ENCODE measurements at places on chromosomes 4 and X.

DNA sequence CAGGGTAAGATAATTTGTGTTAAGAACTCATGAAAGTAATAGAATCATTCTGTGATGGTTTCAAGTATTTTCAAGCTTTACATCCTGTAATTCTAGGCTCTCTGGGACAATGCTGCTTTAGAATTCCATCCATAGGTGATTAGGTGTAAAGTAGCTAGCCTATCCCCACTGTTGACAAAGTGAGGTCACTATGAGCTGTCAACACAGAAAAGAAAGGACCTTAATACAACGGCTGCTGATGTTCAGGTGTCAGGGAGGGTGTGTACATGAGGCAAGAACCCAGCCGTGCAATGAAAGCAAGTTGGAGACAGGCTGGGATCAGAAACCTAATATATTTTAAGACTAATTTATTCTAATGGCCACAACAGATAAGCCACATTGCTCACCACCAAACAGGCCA, 36.8 kb upstream of the SH3RF1 start:
- DNase-seq: no peak

- no peak for DNase-seq
Observed at GRCh38 chr4:7425124-7425523, 9.6 kb downstream of the PSAPL1 start.

GRCh38 chrX:40146262-40147125, 48.7 kb upstream of the BCOR start:
- DNase-seq: no peak

- DNase-seq: no peak
Observed at GRCh38 chrX:25020391-25020904, 4.7 kb upstream of the ARX start.

GRCh38 chrX:150954951-150955350, 28.2 kb upstream of the HMGB3 start:
- no peak for DNase-seq

Measured in activated gamma-delta T cell treated with anti-CD3 and anti-CD28 coated beads, Interleukin-2, amount 50 U/mL, for 16 hours (primary cell).